NCI-H1930 (cell line): ENCODE measurements at places on chromosomes 1 and 21.

DNA sequence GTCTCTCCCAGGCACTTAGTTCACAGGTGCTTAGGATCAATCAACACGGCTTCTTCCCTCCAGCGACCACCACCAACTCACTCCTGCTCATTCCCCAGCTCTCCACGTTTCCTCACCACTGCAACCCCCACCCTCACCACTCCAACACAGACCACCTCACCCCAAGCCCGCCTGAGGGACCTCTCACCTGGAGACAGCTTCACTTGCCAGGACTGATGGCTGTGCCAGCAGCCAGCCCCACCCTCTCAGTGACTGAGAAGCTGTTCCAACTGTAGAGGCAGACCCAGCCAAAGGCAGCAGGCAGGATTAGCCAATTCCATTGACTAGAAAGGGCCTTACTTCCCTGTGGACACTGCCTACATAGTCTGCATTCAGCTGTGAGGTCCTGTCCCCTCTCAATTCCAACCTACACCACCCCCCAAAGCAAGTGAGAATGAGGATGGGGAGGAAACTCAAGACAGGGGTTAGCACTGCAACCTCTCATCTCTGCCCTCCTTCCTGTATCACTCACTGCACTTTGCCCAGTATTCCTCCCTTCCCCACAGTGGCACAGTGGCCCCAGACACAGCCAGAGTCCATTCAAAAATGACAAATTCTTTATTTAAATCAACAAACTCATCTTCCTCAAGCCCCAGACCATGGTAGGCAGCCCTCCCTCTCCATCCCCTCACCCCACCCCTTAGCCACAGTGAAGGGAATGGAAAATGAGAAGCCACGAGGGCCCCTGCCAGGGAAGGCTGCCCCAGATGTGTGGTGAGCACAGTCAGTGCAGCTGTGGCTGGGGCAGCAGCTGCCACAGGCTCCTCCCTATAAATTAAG, 7.6 kb downstream of the TAGLN2 start:
- DNase-seq: no peak

DNA sequence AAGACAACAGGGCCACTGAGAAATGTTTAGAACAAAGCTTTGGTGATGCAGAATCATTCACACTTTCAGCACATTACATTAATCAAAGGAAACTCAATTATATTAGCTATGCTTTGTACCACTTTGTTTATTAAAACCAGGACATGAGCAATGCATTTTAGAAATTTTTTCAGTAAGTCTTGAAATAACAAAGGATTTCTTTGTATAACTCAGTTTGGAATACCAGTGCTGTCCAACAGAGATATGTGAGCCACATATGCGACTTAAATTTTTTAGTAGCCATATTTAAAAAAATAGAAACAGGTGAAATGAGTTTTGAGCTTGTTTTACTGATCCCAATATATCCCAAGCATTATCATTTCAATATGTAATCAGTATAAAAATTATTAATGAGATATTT, 18.8 kb upstream of the F3 start:
- DNase-seq: no peak

DNA sequence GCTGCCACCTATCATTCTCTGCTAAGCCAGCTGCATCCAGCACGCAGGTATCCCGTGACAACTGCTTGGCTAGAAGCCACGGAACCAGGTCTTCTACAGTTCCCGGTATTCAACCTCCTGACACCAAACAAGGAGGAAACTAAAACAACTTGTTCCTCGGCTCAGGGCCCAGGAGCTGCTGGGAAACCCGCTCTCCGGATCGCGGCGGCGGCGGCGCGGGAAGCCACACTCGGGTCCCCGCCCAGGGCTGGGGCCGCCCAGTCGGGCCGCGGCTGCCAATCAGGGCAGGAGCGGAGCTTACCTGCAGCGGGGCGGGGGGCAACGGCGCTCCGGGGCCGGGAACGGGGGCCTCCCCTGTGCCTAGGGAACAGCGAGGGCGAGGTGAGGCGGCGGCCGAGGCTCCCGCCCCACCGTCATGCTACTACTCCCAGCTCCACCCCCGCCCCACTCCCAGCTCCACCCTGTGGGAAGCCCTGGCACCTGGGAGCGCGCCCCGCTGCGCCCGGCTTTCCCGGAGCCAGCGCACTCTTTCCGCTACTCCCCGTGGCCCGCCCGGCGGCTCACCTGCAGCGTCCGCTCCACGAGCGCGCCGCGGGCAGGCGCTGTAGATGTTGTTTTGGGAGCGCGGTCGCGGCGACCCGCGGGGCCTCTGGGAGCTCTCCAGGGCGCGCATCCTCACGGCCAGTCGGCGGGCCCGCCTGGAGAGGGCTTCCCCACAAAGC, 12.1 kb downstream of the IL24 start:
- DNase-seq: peak; percentile 53

DNA sequence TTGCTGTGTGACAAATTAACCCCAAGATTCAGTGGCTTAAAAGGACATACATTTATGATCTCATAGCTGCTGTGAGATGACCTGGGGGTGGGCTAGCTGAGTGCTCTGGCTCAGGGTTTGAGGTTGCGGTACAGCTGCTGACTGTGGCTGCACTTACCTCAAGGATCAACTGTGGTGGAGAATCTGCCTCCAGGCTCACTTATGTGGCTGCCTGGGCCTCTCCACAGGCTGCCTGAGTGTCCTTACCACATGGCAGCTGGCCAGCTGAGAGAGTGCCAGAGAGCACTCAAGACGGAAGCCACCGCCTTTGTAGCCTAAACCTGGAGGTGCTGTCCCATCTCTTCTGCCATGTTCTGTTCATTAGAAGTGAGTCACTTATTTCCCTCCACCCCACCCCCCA, 5.7 kb downstream of the LRRC71 start:
- DNase-seq: no peak

- DNase-seq: peak; percentile 81
Observed at GRCh38 chr1:159798893-159799292, 3.3 kb upstream of the FCRL6 start.

GRCh38 chr21:42614811-42615351, 38.5 kb upstream of the PDE9A start:
- peak; percentile 26 for DNase-seq

GRCh38 chr21:34499116-34499515, 12.9 kb downstream of the KCNE1 start:
- DNase-seq: no peak

- peak; percentile 74 for DNase-seq
Observed at GRCh38 chr1:6246497-6247467, 2.8 kb downstream of the HES3 start.

DNA sequence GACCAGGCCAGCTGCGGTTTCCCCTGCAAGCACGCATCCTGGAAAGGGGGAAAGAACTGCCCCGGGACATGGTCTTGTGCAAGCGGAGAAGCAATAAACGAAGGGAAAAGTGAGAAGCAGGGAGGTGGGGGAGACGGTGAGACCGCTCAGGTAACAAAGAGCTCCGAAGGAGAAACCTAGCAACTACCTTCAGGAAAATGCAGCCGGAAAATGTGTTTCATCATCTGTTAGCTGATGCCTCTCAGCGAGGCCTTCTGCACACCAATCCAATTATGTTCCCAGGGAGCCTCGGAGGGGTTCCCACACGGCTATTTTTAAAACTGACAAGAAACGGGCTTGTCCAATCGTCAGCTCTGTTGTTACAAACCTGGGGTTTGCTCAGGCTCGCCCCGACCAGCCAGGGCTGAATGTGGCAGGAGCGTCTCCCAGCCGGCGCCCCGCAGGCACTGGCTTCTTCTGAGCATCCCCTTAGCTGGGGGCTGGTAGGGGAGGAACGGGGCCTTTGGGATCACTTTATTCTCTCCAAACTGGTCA, 3.4 kb downstream of the RIPK4 start:
- no peak for DNase-seq

DNA sequence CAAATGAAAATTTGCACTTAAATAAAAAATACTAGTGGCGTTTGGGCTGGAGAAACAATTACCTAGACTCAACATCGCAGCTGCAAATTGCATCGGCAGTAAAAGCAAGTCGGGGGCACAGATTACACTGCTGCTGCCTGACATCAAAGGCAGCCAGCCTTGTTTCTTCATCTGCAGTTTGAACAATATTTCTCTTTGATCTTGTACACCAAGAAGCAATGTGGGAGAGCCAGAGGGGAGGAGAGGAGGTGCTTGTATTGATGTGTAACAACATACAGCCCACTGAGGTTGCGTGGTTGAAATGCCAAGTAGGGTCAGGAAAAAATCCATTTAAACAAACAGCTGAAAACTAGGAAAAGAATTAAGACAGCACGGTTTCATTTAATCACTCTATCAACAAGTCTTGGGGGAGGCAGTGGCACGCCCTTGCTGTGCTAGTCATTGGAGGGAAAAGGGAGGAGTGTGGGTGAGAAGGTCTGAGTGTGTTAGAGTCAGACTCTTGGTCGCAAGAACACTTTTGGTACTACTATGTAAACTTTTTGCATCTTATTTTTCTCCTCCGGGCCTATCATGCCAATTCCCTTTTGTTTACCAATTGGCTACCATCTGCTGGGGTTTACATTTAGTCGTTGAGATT, 456.5 kb downstream of the OMA1 start:
- no peak for DNase-seq

- no peak for DNase-seq
Observed at GRCh38 chr1:45236136-45236535, 29.7 kb upstream of the ZSWIM5 start.
